ENCODE measurements at places on chromosomes 6 and 20. TPM values are rescaled to one million over a fixed set of nuclear protein-coding genes. Genes with fewer than 3 reads are reported as not detected.
A peak's percentile ranks its signal among the peaks of the same experiment; 100 is the strongest.

DNA sequence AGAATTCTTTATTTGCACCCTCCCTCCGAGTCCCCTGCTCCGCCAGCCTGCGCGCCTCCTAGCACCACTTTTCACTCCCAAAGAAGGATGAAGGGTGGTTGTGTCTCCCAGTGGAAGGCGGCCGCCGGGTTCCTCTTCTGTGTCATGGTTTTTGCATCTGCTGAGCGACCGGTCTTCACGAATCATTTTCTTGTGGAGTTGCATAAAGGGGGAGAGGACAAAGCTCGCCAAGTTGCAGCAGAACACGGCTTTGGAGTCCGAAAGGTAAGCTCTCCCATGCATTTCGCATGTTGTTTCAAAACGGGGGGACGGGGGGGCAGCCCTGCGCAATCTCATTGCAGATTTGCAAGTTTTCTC, 357 bp downstream of the PCSK2 start:
- peaks cover 93% of the 10 kb centered on the region for H3K27me3 ChIP-seq
- no peak overlapping the region for H3K27ac ChIP-seq
- H3K36me3 ChIP-seq, result no peaks in the 10 kb centered on the region
- H3K4me1 ChIP-seq, result peaks cover 37% of the 10 kb centered on the region

- H3K36me3 ChIP-seq, result peaks cover 19% of the 10 kb centered on the region
- H3K4me1 ChIP-seq, result no peaks in the 10 kb centered on the region
- no peak overlapping the region for H3K4me3 ChIP-seq
- H3K27ac ChIP-seq, result no peak overlapping the region
Observed at GRCh38 chr6:22372922-22373321, 76.1 kb upstream of the PRL start.

DNA sequence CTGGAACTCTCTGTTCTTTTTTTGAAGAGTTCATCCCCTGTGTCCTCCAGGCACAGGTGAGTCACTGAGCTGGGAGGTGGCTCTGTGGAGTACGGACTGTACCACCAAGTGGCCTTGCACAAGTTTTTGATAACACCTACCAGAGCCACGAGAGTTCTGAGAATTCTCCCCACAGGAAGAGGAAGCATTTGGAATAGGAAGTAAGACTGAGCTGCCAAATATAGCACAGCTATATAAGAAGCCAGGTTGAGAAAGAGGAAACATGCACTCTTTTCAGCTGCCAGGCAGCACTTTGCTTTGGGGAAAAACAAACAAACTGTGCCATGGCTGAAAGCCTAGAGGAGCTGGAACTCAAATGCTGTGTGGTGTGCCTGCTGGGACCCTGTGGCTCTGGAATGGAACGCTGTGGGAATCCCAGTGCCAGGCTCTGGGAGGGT, 70.8 kb upstream of the RIPOR2 start:
- H3K4me3 ChIP-seq, result no peak overlapping the region
- no peaks in the 10 kb centered on the region for H3K36me3 ChIP-seq

DNA sequence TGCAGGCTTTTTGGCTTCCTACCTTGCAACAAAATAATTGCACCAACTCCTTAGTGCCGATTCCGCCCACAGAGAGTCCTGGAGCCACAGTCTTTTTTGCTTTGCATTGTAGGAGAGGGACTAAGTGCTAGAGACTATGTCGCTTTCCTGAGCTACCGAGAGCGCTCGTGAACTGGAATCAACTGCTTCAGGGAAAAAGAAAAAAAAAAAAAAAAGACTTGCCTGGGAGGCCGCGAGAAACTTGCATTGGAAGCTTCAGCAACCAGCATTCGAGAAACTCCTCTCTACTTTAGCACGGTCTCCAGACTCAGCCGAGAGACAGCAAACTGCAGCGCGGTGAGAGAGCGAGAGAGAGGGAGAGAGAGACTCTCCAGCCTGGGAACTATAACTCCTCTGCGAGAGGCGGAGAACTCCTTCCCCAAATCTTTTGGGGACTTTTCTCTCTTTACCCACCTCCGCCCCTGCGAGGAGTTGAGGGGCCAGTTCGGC, 420 bp downstream of the SOX4 start:
- peaks cover 3% of the 10 kb centered on the region for H3K27me3 ChIP-seq
- DNase-seq, result peak; percentile 41
- no peak overlapping the region for H3K27ac ChIP-seq
- H3K36me3 ChIP-seq, result peaks cover 23% of the 10 kb centered on the region
- peaks cover 36% of the 10 kb centered on the region for H3K4me1 ChIP-seq

DNA sequence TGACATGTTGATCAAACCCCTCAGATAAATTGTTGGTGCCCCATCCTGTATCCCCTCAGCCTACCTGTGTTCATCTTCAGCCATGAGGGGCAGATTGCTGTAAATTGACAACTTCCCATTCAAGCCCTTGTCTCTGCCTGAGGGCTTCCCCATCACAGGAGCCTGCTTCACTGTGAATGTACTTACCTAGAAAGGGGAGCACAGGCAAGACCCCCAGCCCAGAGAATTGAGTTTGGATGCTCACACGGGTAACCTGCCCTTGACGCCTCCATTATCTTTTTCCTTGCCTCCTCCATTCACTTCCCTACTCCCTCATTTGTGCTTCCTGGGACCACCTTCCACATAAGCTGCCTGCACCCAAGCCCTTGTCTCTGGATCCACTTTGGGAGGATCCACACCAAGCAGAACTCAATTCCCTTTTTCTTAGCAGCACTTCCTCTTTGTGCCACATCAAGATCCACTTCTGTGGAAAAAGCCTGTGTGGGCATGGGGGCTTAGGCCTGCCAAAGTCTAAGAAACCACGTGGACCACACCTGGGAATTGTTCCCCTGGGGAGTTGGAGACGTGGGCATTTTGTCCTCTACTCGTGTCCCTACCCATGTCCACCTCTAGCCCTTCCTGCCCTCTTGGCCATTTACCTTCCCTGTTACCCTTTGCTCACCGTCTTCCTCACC, 103.4 kb upstream of the FOXA2 start:
- no peak overlapping the region for H3K4me3 ChIP-seq
- peaks cover 4% of the 10 kb centered on the region for H3K4me1 ChIP-seq
- no peak overlapping the region for H3K27ac ChIP-seq

GRCh38 chr6:40946738-40947301, 92.2 kb downstream of the UNC5CL start:
- H3K36me3 ChIP-seq, result no peaks in the 10 kb centered on the region
- H3K27me3 ChIP-seq, result no peaks in the 10 kb centered on the region
- H3K4me1 ChIP-seq, result peaks cover 11% of the 10 kb centered on the region
- no peak overlapping the region for H3K4me3 ChIP-seq

GRCh38 chr6:169169941-169170582, 83.6 kb downstream of the THBS2 start:
- H3K27me3 ChIP-seq, result no peaks in the 10 kb centered on the region
- peaks cover 5% of the 10 kb centered on the region for H3K4me1 ChIP-seq
- no peak overlapping the region for H3K4me3 ChIP-seq
- DNase-seq, result no peak

DNA sequence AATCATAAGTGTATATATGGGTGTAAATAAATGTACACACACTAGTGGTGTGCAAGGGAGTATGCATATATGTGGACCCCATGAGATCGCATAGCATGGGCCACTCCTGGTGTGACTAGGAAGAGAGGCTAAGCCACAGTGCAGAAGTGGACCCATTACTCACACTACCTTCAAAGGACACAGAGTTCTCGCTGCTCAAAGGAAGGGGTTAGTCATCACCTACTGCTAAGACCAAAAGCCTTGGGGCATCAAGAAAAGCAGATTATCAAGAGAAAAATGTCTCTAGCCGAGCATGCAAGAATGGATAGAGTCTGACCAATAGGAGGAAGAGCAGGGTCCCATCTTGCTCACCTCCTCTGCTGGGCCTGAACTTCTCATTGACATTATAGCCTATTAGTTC, 195.5 kb downstream of the MAFB start:
- DNase-seq, result no peak
- H3K4me3 ChIP-seq, result no peak overlapping the region
- no peaks in the 10 kb centered on the region for H3K36me3 ChIP-seq
- H3K4me1 ChIP-seq, result no peaks in the 10 kb centered on the region
- H3K27ac ChIP-seq, result no peak overlapping the region
- peaks cover 5% of the 10 kb centered on the region for H3K27me3 ChIP-seq

DNA sequence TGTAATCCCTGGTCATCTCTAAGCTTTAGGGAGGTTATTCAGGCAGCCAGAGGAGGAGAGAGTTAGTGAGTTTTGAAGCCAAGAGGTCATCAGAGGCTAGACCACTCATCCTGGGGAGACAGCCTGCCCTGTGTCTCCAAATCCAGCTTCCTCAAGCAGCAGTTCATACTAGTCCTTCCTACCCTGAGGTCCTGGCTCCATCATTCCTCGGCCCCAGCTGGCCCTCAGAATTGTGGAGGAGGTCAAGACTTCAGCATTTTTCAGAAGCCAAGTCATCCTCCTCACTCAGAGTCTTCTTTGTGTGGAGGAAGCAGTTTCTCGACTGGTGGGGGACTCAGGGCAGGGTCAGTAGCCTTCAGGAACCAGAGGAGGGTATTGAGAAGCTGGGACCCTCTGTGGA, 12.4 kb upstream of the KIAA1755 start:
- H3K36me3 ChIP-seq, result peaks cover 4% of the 10 kb centered on the region
- DNase-seq, result no peak
- peak overlapping the region; percentile 95 for H3K27ac ChIP-seq
- H3K4me3 ChIP-seq, result peak overlapping the region; percentile 53
- H3K27me3 ChIP-seq, result peaks cover 2% of the 10 kb centered on the region

- DNase-seq, result no peak
- H3K4me3 ChIP-seq, result peak overlapping the region; percentile 54
- peaks cover 95% of the 10 kb centered on the region for H3K27me3 ChIP-seq
- H3K4me1 ChIP-seq, result peaks cover 22% of the 10 kb centered on the region
- H3K36me3 ChIP-seq, result no peaks in the 10 kb centered on the region
- H3K27ac ChIP-seq, result no peak overlapping the region
Observed at GRCh38 chr6:31354864-31355582, 2.0 kb downstream of the HLA-B start.

- H3K4me1 ChIP-seq, result no peaks in the 10 kb centered on the region
- no peak overlapping the region for H3K4me3 ChIP-seq
- no peak for DNase-seq
- H3K27me3 ChIP-seq, result no peaks in the 10 kb centered on the region
- no peak overlapping the region for H3K27ac ChIP-seq
- peaks cover 10% of the 10 kb centered on the region for H3K36me3 ChIP-seq
Observed at GRCh38 chr6:149813351-149813750, 50.8 kb downstream of the LRP11 start.

ZKSCAN8 gene
- 37.9 TPM for total RNA-seq

SULF2 gene
- total RNA-seq, result 22.9 TPM

HLA-DOB gene
- total RNA-seq, result 0.28 TPM

SLC4A11 gene
- total RNA-seq, result 0.55 TPM
